NCI-H1436 treated with DMSO at 0.1 percent for 48 hours (cell line): ENCODE measurements at places on chromosomes 16 and 17.

- no peak for DNase-seq
These were observed 20.6 kb downstream of the VPS53 start for GRCh38 chr17:693791-694638.

DNA sequence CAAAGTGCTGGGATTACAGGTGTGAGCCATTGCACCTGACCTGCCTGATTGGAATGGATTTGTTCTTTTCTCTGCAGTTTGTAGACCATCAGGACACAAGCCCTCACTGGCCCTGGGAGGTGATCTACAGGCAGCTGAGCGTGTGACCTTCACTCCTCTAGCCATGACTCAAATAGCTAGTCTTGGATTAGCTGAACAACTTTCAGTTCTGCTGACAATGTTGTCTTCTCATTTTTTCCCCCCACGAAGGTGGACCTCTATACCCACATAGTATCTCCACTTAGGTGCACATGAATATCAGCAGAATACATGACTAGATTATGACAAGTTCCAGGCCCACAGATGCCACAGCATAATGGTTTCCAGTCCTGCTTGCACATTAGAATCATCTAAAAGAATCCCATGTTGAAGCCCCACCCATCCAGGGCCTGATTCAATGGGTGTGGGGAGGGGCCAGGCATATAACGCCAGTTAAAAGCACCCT, 36.8 kb downstream of the HS3ST3B1 start:
- DNase-seq, result no peak

- no peak for DNase-seq
These were observed 30.4 kb downstream of the NLRC5 start for GRCh38 chr16:57019746-57020145.

DNA sequence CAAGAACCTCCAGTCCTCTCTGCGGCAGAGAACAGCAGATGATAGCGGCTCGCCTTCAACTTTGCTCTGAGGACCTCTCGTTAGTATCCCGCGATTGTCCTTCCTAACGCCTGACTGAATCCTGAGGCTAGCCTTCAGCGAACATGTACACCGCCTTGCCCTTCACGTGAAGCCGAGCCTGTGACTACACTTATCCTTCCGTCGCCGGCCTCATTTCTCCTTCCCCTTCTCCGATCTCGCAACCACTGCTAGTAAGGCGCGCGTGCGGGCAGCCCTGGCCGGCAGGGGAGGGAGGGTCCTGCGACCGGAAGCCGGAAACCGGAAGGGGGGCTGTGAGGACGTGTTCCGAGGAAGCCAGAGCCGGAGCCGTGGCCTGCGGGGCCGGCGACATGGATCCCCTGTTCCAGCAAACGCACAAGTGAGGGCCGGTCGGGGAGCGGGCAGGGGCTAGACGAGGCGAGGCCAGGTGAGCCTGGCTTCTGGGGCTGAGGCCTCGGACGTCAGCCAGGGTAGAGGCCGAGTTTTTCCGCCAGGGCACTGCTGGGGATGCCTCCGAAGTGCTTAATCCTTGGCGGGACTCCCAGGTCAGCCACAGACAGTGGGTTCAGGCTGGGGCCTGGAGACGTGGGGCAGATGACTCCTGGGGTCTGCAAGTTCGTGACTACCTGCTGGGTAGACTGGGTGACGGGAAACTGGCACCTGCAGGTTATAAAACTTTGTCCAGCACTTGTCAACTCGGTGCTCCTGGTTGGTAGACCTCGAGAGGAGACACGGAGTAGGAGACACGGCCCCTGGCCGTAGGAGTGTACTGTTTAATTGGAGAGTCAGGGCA, at the start of gene GOSR2:
TSS of gene GOSR2 (plus strand) at position 357 of the 832 bp plus-strand sequence. CDS start at position 390, 33 bp downstream.
- DNase-seq, result peak; percentile 80

DNA sequence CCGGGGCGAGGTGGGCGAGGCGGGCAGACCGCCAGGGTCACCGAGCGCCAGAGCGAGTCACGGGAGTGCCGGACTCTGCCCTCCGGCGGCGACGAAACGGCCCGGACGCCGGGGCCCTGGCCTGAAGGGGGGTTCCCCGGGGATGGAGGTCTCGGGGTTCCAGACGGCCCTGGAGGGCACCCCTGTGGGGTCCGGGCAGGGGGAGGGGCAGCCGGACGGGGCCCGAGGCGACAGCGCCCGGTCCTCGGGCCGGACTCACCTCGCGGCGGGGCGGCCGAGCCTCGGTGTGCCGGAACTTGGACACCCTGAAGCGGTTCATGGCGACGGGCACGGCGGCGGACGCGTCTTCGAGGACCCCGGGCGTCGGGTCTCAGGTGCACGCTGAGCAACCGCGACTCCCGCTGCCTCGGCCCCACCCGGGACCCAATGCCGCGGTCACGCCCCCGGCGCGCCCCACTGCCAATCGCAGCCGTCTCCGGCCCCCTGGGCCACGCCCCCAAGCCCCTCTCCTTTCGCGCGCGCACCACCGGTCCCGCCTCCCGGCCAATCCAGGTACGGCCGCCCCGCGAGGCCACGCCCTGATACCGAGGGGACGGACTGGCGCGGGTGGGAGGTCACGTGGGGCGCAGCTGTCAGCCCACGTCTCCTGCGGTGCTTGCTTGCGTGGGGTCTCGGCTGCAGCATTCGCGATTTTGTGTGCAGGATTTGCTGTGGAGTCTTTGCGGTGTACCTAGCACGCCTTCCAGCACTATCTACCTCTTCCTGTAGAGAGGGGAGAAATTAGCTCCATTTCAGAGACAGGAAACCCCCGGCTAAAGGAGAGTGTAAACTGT, at the start of gene CORO7:
TSS of gene CORO7 (minus strand) at position 397 of the 833 bp plus-strand sequence. CDS start at position 319, 78 bp downstream.
- peak; percentile 8 for DNase-seq
